ENCODE measurements at places on chromosomes 6 and 20.

DNA sequence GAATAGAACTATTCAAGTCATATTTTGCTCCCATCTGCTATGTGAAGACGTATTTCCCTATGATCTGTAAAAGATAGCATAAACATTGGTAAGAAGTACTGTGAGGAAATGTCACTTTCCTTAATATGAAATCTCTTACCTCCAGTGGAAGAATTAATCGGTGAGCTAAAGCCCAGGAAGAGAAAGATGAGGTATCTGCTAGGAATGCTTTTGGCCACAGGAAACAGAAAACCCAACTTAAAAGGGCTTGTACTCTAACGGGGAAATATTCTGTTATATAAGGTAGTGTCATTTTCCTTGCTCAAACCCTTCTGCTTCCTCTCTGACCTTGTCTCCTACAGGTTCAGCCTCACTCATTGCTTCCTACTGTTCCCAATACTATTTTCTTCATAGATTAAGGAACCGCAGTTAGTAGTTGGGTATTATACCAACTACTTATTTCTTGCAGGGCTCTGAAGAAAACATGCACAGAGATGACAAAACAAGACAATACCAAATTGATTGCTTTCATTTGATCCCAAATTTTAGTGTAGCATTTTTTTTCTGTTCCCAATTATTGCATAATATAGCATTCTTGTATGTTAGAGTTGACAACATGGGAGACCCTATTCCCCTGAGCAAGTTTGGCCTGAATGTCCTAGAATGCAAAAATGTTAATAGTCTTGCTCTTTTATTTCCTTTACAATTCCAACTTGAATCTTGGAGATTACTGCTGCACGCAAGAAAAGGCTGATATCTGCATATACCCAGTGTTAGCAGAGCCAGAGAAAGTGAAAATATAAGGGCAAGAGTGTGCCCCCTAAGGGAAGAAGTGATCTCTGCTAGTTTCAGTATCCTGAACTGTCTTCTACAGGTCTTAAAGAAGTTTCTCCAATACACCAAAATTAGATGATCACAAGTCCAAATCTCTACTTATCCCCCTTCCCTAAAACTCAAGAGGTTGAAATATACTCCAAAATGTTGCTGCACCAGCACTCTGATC, 65.3 kb downstream of the AFG1L start:
- no peak for DNase-seq

- DNase-seq: no peak
These were observed 36.8 kb upstream of the MRPS10 start for GRCh38 chr6:42254505-42254904.

DNA sequence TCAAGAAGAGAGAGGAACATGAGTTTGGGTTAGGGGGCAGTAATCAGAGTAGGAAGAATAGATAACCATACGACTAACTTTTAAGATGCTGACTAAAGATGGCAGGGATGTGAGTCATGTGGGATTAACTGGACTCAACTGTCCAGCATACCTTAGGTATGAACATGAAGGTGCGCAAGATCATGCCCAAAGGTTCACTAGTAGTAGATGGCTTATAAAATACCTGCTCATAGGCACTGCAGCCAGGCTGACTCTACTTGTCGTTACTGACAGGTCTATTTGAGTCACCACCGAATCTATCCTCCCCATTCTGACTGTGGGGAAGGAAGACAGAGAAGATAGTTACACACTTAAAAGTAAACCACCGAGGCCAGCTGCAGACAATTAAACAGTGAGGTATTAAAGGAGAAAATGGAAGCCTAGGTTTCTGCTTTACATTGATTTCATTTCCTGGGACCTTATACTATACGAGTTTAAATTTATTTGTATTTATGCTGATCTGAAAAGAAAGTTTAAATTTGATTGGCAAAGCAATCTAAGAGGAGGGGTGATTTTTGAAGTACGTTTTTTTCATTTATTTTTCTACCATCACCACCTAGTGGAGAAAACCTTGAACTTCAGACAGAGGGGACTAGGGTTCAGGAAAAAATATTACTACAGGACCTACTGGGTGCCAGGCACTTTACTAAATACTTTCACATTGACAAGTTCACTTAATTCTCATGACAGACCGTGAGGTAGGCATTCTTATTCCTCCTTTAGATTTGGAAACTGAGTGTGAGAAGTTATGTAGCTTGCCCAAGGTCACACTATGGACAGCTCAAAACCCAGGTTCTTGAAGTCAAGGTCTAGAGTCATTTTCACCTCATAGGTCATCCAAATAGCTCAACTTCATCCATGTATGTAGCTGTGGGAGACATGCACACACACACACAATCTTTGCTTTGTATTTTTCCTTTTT, 4.0 kb upstream of the WRNIP1 start:
- DNase-seq: no peak

DNA sequence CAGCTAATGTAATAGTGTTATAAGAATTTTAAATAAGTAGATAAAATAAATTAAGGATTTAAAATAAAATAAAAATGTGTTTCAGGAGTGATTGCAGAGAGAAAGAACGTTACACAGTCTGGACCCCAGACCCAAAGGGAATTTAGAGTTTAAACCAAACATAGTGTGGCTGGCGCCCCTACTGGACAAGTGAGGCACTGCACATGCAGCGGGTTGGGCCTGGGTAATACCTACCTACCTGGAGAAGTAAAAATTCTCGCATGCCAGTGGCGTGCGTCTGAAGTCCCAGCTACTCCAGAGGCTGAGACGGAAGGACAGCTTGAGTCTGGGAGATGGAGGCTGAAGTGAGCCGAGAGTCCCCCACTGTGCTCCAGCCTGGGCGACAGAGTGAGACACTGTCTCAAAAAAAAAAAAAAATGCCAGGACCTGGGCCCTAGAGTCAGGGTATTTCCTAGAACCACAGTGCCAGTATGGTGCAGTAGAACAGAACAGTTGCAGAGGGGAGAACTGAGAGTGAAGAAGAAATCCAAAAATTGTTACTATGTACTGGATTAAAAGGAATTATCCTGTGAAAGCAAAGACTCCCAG, 71.4 kb upstream of the TCF21 start:
- no peak for DNase-seq

- no peak for DNase-seq
These were observed 85.5 kb downstream of the KHDC1L start for GRCh38 chr6:73139681-73140383.

DNA sequence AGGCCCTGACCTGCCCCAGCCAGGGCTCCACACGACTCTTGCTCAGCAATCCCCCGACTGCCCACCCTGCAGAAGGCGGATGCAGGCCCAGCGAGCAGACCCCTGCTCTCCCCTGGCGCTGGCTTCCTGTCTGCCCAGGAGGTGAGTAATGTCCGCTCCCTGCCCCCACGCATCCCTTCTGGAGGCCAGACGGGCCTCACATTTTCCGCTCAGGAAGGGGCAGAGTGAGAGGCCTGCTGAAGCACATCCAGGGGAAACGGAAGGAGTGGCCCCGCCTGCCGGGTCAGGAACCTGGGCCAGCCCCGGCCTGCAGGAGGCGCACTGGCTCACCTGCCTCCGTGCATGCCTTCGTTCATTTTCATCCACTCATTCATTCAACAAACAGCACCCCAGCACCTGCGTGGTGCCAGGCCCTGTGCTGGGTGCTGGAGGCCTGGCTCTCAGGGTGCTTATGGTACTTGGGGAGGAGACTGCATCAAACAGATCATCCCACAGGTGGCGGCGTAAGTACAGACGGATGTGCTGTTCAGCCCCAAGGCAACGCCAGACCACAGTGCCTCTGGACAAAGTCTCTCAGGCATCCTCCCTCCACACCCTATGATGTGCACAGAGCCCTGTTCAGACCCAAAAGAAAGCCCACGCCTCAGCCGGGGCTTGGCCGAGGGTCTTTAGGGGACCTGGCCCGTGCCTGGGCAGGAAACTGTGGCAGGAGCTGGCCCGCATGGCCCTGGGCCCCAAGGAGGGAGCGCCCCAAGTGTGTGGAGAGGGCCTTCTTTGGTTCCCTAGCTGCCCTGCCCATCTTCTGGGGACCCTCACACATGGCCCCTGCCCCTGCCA, 112.1 kb downstream of the ASXL1 start:
- no peak for DNase-seq

DNA sequence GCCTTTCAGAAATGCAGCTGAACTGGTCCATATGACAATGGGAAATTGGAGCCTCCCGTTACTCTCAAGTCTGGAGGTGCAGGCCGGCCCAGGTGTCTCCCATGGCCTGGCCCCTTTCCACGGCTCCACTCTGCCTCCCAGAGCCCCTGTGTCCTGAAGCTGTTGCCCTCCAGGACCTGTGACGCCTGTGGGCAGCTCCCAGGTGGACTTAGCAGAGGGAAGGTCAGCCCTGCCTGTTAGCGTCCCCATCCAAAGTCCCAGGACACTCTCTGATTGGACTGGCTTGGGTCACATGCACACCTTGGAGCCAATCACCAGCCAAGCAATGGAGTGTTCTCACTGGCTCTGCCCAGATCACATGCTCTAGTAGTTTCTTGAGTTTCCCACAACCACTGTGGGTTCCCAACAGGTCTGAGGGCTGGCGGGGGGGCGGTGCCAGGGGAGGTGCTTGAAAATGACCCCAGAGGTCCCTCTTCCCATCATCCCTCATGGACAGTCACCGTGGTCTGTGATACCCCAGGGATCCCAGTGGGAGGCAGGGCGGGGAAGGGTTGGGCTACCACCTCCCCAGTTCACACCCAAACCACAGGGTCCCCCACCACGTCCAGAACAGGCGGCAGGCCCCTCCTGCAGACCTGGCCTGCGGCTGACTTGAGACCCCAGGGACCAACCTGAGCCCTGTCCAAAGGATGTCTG, 135.6 kb downstream of the TAF4 start:
- no peak for DNase-seq

- no peak for DNase-seq
These were observed 468.7 kb downstream of the FRK start for GRCh38 chr6:115592025-115592424.

DNA sequence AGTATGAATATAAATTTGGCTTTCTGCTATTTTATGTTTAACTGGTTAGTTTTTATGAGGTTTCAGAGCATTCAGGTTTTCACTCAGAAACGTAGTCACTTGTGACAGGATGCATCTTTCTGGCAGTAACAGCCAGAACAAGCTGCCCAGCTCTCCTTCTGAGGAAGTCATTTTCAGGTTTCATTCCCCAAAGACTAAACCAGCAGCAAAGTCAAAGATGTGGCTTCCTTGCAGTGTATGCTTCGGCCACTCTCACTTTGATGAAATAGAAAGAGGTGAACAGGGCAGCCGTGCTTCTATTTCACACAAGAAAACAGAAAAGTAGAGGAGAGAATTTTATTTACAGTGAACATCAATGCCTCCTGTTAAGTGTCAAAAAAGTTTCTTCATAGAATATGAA, 469.1 kb downstream of the BTBD3 start:
- DNase-seq: no peak

GRCh38 chr6:14290041-14290771, 172.6 kb downstream of the CD83 start:
- no peak for DNase-seq

DNA sequence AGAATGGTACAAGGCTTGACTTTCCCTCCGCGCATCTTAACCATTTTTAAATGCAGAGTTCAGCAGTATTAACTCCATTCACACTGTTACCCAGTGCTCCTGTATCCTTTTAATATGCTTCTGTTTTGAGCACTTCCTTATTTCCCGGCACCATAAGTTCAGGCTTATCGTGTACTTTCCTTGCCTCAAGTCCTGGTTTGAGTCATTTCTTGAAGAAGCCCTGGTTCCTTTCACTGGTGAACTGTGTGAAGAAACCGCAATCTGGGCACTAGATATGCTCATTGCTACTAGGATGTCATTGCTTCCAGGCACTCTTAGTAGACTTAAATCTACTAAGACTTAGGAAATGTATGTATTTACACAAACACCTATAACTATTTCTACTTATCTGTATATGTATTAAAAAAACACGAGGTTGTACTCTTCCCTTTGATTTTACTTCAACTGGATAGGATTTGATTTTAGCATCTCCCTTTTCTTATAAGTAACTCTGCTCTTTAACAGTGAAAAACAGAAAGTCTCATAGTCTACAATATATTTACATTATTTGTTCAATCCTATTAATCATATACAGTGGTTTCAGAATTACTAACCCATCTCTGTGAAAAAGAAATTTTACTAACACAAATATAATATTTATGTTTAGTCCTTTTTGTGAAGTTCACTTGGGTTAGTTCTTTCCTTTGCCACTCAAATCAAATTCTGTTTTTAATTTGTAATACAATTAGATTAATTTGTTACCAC, 135.5 kb downstream of the CDKAL1 start:
- DNase-seq: no peak

- DNase-seq: no peak
These were observed 33.3 kb downstream of the KPNA5 start for GRCh38 chr6:116714296-116714695.

GRCh38 chr6:15495375-15495901, 167.4 kb downstream of the DTNBP1 start:
- no peak for DNase-seq

DNA sequence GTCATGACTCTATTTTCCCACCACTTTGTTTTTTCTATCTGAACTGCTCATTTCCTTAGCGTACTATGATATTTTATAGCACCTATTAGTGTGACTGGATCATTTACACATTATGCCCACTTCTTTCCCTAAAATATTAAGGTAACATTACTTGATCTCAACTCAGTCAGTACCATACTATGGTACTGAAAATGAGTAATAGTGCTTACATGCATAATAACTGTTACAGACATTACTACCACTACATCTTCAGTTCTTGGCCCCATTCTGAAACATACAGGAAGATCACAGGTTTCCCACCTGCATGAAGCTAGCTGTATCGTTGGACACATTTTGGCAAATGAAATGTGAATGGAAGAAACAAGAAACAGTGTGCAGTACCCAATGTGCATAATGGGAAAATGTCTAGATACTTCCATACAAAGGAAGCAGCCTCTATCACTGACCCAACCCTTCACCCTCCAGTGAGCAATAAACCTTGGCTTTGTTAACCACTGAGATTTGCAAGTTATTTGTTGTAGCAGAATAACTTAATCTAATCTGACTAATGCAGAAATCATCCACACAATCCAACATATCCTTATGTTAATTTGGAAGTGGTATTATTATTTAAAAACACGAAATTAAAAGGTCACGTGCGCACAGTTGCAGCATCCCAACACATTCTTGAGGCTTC, 108.6 kb upstream of the DOK5 start:
- no peak for DNase-seq

DNA sequence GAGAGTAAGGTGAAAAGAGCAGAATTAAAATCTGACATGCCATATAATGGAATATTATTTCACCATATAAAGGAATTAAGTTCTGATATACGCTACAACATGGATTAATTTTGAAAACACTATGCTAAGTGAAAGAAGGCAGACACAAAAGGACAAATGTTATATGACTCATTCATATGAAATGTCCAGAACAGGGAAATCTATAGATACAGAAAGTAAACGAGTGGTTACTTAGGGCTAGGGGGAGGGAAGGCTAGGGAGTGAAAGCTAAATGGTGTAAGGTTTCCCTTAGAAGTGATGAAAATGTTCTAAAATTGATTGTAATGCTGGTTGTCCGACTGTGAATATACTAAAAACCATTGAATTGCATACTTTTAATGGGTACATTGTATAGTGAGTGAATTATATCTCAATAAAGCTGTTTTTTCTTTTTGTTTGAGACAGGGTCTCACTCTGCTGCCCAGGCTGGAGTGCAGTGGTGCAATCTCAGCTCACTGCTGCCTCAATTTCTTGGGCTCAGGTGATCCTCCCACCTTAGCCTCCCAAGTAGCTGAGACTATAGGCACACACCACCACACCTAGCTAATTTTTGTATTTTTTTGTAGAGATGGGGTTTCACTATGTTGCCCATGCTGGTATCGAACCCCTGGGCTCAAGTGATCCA, 8.2 kb downstream of the PRPH2 start:
- no peak for DNase-seq

- DNase-seq: no peak
These were observed 8.4 kb upstream of the ABHD12 start for GRCh38 chr20:25399037-25399430.
